ENCODE measurements at places on chromosomes 5 and 9. TPM values are rescaled to one million over a fixed set of nuclear protein-coding genes. Genes with fewer than 3 reads are reported as not detected.

Gene NIPSNAP3A
- 11.2 TPM for total RNA-seq

Gene SLC36A2
- not detected for total RNA-seq

Gene ST8SIA4
- total RNA-seq = 28.1 TPM

Gene C5orf22
- total RNA-seq = 35.7 TPM
